A673 (cell line): ENCODE measurements at places on chromosomes 2 and 18. TPM values are rescaled to one million over a fixed set of nuclear protein-coding genes. Genes with fewer than 3 reads are reported as not detected.

DNA sequence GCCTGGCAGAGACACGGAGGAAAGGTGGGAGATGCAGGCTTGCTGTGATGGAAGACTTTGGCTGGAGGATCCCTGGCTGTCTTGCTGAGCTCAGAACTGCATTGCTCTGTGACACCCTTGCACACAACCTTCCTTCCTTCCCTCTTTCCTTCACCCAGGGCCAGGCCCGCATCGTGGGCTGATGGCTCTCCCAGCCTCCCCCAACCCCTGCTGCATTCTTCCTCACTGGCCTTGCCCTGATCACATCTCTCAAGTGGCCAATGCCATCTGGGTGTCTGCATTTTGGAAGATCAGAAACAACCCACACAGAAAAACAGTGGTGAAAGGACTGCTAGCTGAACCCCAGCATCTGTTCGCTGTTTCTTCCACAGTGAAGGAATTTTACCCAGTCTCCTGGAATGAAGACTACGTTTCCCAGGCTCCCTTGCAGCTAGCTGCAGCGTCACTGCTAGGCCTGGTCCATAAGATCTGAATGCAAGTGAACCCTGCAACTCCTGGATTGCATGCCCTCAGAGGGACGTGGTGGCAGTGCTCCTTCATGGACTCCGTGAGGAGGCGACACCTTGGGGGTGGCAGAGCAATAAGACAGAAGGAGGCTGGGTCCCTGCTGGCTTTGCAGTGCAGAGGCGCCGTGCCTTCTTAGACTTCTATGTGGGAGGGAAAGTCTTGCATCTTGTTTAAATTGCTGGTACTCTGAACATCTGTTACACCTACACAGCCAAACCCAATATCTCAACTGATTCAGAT is 78.9 kb upstream of the YWHAQ start:
- no peak for DNase-seq

SLC8A1 gene
- total RNA-seq, result not detected in 2 replicates

DNA sequence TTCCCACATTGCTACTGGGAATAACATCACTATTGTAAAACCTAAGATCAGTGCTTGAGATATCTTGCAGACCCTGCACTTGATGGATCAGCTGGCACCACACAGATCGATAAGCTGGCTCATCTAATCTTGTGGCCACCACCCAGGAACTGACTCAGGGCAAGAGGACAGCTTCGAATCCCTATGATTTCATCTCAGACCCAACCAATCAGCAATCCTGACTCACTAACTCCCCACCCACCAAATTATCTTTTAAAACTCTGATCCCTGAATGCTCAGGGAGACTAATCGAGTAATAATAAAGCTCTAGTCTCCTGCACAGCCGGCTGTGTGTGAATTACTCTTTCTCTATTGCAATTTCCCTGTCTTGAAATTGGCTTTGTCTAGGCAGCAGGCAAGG is 11.3 kb upstream of the TEX44 start:
- no peak for DNase-seq

AQP12B gene
- not detected in 2 replicates for total RNA-seq

DNA sequence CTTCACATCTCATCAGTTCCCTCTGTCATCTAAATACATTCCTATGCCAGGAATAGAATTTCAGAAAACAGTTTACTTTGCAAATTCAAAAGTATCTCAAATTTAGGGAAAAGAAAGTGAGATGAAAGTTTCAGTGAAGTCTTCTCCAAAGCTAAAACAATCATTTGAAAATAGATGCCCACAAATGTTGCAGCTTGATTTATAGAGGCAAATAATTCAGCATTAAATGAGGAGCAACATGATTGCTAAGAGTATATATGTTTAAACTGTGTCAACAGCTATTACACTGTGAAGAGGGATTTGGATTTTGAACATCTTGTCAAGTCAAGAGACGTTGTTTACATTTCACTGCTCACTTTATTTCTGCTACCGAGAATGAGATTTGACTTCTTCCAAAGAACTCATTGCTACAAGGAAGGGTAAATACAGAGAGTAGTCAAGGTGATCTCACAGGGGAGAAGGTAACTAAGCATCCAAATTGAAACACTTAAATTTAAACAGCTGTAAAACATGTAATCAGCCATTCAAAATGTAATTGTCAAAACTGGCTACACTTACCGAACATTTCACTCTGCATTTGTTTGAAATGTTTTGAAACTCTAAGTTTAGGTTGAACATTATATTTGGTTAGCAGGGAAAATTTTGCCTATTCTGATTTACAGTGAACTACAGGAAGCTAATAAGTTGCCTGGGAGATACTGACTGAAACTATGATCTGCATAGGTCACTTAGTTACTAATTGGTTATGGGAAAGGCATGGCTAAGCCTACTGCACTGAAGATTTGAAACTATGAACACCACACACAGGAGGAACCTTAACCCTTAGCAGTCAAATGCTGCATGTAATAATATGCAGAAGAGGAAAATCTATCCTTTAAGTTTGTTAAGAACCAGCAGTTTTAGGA is 33.2 kb upstream of the GALNT3 start:
- no peak for DNase-seq

DNA sequence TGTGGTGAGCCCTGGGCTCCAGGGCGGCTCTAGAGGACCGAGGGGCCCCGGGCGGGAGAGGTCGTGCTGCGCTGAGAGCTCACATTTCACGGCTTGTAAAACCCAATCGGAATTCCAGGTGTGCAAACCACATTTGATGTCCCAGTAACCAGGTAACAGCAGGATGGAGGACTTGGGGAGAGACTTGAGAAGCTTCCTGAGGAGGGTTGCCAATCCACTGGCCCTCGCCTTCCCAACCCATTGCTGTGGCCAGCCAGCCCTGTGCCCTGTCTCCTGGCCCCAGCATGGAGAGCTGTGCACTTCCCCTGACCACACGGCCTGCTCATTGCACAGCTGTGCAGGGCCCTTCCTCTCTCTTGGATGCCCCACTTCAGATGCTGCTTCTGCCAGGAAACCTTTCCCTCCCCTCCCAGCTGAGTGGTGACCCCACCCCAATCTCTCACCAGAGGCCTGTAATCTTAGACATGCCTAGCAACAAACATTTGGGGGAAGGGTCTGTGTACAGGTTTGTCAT is 39.6 kb downstream of the ASB1 start:
- DNase-seq, result no peak

- DNase-seq, result peak; percentile 60
Observed at GRCh38 chr2:159584796-159585195, 31.6 kb downstream of the BAZ2B start.

RETSAT gene
- 28.4 and 30.4 TPM in 2 replicates for total RNA-seq

MAP3K2 gene
- total RNA-seq, result 54.8 and 55.1 TPM in 2 replicates

DNA sequence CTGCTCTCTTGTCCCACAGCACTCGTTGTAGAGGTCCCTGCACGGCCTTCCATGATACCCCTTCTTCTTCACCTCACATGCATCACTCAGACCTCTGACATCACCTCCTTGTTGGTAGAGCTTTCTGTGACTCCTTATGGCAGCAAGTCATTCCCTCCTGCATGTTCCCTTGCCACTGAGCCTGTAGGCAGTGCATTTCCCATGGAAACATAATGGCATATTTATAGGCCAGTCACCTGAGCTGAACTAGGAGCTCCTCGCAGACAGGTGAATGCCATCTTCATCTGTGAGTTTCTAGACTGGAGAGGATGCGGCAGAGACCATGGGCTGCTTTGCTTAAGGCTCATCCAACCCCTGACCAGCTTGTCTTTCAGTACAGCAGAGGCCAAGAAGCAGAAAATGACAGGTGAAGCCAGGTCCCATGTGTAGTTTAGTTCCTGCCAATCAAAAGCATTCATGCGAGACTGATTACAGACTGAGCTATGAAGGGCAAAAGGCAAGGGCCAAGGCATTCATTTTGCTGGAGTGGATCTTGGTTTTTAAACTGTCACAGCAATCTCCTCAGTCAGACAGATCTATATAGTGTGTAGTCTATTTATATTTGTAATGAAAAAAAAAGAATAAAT is 59.4 kb upstream of the NEDD4L start:
- no peak for DNase-seq

GRCh38 chr2:5849562-5849961 is 157.4 kb downstream of the SOX11 start:
- no peak for DNase-seq

ANKRD62 gene
- total RNA-seq, result not detected in 2 replicates

VWA3B gene
- total RNA-seq, result not detected in 2 replicates

DNA sequence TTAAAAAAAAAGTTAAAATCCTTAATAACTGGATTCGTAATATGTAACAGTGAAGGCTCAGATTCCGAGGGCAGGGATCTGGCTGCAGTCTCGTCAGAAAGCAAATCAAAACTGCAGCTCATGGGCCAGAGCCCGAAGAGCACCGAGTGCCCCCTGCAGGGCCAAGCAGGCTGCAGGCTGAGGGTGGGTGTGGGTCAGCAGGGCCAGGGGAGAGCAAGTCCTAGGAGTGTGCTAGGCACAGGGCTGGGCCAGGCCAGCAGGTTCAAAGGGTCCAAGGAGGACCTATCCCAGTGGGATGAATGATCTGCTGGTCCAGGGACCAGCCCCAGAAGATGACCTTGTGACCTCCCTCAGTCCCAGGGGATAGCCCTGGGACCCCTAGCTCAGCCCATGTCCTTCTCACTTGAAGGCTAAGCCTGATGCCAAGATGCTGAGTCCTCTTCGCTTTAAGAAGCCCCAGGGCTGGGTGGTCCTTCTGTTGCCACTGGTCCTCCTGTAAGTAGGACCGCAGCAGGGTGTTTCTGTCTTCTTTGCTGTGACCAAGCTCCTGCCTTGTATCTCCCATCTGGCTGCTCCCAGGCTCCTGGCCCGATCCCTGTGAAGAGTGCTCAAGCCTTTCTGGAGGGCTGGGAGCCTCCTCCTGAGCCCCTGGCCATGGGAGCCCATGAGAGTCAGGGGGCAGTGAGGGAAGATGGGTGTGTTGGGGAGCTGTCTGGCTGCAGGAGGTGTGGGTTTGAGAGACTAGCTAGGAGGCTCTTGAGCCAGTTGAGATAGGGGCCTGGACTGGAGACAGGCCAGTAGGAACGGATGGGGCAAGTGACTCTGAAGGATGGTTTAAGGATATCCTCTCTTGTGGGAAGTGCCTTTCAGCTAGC is 150.7 kb downstream of the DYSF start:
- DNase-seq, result no peak

TCF4 gene
- 143 and 147 TPM in 2 replicates for total RNA-seq

VSNL1 gene
- total RNA-seq, result 4.8 and 7.8 TPM in 2 replicates

DNA sequence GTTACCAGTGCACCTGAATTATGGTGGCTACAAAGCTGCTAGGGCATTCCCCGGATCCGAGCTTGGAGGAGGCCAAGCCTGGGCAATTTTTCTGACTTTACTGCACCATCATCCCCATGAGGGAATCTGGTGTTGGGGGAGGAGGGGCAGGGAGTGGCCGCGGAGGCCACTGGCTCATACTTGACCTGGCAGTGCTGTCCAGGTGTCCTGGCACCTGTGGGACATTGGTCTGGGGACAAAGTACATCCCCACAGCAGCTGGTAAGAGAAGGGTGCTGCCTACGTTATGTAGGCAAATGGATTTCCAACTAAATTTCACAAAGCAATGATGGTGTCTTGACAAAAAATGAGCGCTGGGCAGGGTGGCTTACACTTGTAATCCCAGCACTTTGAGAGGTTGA is 48.3 kb downstream of the KLHL29 start:
- no peak for DNase-seq

- peak; percentile 32 for DNase-seq
Observed at GRCh38 chr2:39118786-39119499, 1.9 kb downstream of the SOS1 start.
